ENCODE measurements at places on chromosomes 4 and X. TPM values are rescaled to one million over a fixed set of nuclear protein-coding genes. Genes with fewer than 3 reads are reported as not detected.
A peak's percentile ranks its signal among the peaks of the same experiment; 100 is the strongest.

- no peaks in the 10 kb centered on the region for H3K27me3 ChIP-seq
- no peaks in the 10 kb centered on the region for H3K36me3 ChIP-seq
- no peak for DNase-seq
- no peak overlapping the region for H3K27ac ChIP-seq
- H3K4me3 ChIP-seq = no peak overlapping the region
- no peaks in the 10 kb centered on the region for H3K4me1 ChIP-seq
Observed at GRCh38 chr4:71860643-71861042, 76.8 kb upstream of the GC start.

The KLF8 gene
- total RNA-seq = 2.8 TPM

GRCh38 chr4:42767669-42768068 lies 110.8 kb upstream of the ATP8A1 start:
- no peaks in the 10 kb centered on the region for H3K36me3 ChIP-seq
- DNase-seq = no peak
- H3K27ac ChIP-seq = no peak overlapping the region
- no peak overlapping the region for H3K4me3 ChIP-seq

DNA sequence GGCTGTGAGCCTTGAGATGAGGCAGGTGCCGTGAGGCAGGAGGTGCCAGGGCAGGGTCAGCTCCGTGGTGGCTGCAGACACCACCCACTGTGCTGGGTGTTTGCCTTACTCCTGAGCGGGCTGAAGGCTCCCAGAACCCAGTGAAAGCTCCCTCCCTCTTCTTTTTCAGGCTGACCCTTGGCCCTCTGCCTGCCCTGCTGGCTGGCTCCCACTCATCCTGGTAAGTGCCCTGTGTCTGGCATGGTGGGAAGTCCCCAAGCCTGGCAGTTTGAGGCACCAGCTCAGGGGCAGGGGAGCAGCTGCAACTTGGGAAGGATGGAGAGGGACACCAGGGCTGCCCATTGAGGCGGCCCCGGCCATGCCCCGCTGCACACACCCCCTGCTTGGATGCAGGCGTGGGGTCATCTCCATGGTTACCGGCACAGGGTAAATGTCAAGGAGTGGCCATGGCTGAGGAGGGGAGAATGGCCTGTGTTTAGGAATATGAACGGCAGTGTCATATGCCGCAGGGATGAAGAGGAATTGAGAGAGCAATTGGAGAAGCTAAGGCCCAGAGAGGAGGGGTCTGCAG lies 16.8 kb downstream of the SH3BP2 start:
- no peak for DNase-seq
- no peaks in the 10 kb centered on the region for H3K27me3 ChIP-seq
- H3K36me3 ChIP-seq = peaks cover 27% of the 10 kb centered on the region
- peak overlapping the region; percentile 66 for H3K27ac ChIP-seq
- no peak overlapping the region for H3K4me3 ChIP-seq

- H3K4me3 ChIP-seq = no peak overlapping the region
- no peak for DNase-seq
- no peaks in the 10 kb centered on the region for H3K36me3 ChIP-seq
- H3K27ac ChIP-seq = no peak overlapping the region
Observed at GRCh38 chr4:124686279-124686678, 26.3 kb downstream of the ANKRD50 start.

GRCh38 chr4:112502871-112503270 lies 13.1 kb downstream of the NEUROG2 start:
- H3K36me3 ChIP-seq = no peaks in the 10 kb centered on the region
- DNase-seq = no peak
- H3K27me3 ChIP-seq = peaks cover 54% of the 10 kb centered on the region
- H3K4me1 ChIP-seq = no peaks in the 10 kb centered on the region
- H3K4me3 ChIP-seq = no peak overlapping the region

- H3K4me3 ChIP-seq = no peak overlapping the region
- DNase-seq = no peak
- H3K4me1 ChIP-seq = peaks cover 30% of the 10 kb centered on the region
Observed at GRCh38 chr4:38865445-38865844, 2.2 kb upstream of the FAM114A1 start.

The ZFYVE28 gene
- 6.3 TPM for total RNA-seq

DNA sequence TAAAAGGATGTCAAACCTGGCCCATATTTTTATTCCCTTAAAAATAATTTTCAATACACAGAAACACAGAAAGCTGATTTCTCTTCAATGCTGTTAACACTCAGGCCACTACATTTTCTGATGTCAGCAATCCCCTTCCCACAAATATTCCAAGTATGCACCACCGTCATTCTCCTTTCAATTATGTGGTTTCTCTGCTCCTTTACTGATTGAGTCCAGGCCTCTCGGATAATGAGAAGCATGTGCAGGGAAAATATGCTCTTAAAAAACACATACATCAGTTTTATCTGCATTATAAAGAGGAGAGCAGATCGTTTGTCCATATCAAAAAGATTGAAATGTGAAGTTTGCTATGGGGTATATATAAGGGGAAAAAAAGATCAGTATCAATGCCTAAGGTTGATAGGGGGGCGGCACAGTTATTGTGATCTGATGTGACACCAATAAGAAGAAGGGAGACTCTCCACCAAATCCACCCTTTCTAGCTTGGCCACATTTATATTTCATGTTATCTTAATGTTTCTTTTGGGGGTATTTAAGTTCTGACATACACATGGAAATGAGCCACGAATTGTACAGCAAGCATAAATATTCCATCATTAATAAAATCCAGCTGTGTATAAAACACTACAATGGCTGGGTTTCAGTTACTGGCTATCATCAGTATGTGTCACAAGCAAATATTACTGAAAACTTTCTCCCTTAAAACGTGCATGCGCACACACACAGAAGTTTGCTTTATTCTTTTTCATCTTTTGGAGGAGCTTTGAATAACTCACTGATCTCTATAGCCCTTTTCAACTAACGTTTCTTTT lies 6.4 kb downstream of the AMOT start:
- H3K27ac ChIP-seq = no peak overlapping the region
- H3K36me3 ChIP-seq = no peaks in the 10 kb centered on the region
- H3K4me3 ChIP-seq = no peak overlapping the region
- no peaks in the 10 kb centered on the region for H3K27me3 ChIP-seq

The P2RY8 gene
- total RNA-seq = 62.9 TPM

GRCh38 chrX:151478058-151478457 lies 81.1 kb downstream of the VMA21 start:
- no peaks in the 10 kb centered on the region for H3K4me1 ChIP-seq
- DNase-seq = no peak
- no peak overlapping the region for H3K4me3 ChIP-seq
- H3K27ac ChIP-seq = no peak overlapping the region
- H3K36me3 ChIP-seq = no peaks in the 10 kb centered on the region

- no peaks in the 10 kb centered on the region for H3K4me1 ChIP-seq
- no peak overlapping the region for H3K27ac ChIP-seq
- no peak overlapping the region for H3K4me3 ChIP-seq
Observed at GRCh38 chr4:39407584-39407885, 805 bp downstream of the KLB start.

- no peak for DNase-seq
- H3K4me1 ChIP-seq = no peaks in the 10 kb centered on the region
- no peak overlapping the region for H3K4me3 ChIP-seq
Observed at GRCh38 chr4:181650033-181650825, 593.0 kb upstream of the TENM3 start.

DNA sequence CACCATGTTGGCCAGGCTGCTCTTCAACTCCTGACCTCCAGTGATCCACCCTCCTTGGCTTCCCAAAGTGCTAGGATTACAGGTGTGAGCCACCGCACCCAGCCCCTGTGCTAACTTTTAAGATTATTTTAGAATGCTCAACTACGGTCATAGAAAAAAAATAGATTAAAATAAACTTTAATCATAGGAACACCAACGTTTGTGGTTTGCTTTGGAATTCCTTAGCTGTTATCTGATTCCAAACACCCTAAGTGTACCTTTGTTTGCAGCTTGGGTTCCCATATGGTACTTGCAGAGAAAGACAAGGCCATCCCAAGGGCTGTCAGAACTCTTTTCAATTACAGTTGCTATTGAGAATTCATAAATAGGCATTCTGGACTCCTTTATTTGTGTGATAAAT lies 90.1 kb upstream of the EFHC2 start:
- DNase-seq = no peak
- H3K27me3 ChIP-seq = no peaks in the 10 kb centered on the region
- no peaks in the 10 kb centered on the region for H3K4me1 ChIP-seq
- no peak overlapping the region for H3K4me3 ChIP-seq

DNA sequence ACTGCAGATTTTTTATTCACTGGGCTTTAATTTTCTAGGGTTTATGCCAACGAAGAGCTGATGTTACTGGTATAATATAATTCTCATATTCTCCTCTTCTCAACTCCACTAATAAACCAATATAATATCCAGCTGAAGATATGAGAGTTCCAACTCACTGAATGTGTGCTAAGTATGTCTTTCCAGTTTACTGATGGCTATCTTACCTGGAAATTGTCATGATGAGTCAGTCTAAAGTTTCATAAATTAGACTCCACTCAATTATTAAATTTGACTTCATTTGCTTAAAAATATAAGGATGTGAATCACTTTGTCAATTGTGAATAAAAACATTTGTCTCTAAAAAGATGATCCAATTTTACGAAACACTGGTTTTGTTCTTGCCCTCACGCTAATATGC lies 28.4 kb downstream of the STBD1 start:
- no peaks in the 10 kb centered on the region for H3K36me3 ChIP-seq
- no peak overlapping the region for H3K4me3 ChIP-seq
- no peak overlapping the region for H3K27ac ChIP-seq
- peaks cover 10% of the 10 kb centered on the region for H3K27me3 ChIP-seq
- no peaks in the 10 kb centered on the region for H3K4me1 ChIP-seq

The WNK3 gene
- 0.03 TPM for total RNA-seq

DNA sequence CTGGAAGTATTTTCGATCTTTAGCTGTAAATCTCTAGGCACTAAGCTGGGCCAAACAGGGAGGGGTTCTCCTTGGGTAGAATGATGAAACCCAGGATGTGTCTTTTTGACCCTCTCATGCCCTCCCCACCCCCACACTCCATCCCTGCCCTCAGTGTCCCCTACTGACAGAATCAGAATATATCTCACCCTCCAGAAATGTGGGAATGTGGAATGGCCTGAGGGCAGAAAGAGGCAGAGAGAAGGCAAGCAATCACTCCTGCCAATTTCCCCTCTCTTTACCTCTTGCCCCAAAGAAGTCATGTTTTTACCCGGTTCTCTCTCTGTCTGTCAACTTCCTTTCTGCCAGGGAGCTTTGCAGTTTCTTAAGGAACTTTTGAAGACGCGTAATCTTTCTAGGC lies 34.4 kb downstream of the RAP2C start:
- no peak overlapping the region for H3K27ac ChIP-seq
- H3K4me1 ChIP-seq = no peaks in the 10 kb centered on the region
- DNase-seq = no peak

DNA sequence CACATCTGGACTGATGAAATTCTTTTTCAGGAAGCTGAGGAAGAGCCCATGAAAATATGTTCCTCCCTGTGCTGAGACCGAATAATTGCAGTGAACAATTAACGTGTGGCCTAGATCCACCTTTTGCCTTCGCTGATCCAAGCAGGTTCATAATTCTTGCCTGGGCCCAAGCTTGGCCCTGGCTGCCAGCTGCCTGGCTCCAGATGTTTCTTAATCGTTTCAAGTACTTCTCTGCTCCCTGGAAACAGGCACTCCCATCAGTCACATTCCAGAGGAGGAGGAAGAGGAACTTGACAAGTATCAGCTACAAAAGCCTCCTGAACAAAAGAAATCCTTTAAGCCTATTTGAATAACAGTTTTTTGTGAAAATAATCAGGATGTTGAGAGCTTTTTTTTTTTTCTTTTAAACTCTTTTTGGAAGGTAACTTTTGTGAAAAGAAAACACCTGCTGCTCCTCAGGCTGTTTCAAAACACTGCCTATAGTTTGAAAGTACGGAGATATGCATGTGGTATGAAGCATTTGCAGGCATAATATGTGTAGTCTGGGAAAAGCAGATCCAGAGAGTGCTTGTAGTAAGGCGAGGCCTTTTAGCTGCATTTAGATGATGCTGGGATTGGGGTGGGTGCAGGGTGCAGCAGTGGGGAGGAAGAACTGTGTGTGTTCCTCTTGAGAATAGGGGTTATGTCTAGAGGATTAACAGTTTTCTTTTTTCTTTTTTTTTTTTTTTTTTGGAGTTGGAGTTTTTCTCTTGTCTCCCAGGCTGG lies 154.4 kb downstream of the PTTG2 start:
- H3K36me3 ChIP-seq = peaks cover 30% of the 10 kb centered on the region
- no peaks in the 10 kb centered on the region for H3K27me3 ChIP-seq
- H3K4me1 ChIP-seq = no peaks in the 10 kb centered on the region
- no peak overlapping the region for H3K27ac ChIP-seq
- DNase-seq = no peak

The GLRB gene
- total RNA-seq = not detected

The COL4A6 gene
- not detected for total RNA-seq

All from activated CD8-positive, alpha-beta T cell treated with anti-CD3 and anti-CD28 coated beads, Interleukin-2, amount 10 ng/mL, durations not matched to agents 7 days and 5 days (primary cell).